ENCODE measurements at places on chromosomes 4 and X.
A peak's percentile ranks its signal among the peaks of the same experiment; 100 is the strongest.

DNA sequence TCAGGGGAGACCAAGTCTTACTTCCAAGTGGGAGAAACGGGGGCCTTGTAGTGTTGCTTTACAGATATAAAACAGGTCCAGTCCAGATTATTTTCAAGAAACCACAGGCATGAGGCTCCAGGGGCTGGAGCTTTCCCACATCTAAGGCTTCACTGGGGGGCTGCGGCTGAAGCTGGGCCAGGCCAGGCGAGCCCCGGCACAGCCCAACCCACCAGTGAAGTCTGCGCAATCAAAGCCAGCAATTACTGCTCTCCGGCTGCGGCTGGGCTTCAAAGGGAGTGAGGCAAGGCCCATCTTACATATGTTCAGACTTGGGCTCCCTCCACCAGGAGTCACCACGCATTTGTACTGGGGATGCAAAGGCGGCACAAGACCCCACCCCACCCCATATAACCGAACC is 61.7 kb downstream of the HADH start:
- no peak for DNase-seq

DNA sequence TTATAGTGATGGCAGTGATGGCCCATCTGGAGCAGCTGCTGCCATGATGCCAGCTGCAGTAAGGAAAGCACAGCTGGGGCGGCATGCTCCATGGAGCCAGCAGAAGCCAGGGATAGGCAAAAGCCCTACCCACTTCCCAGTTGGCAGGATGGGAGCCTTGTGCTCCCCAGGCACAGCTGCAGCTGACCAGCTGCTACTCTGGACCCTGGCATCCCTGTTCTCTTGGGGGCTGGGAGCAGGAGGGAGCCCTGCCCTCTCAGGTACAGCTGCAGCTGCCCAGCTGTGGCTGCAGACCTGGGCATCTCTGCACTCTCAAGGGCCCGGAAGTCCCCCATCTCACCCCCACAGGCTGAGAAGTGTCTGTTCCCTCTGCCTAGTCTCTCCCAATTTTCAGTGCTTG is 531.9 kb downstream of the PCDH18 start:
- no peak for DNase-seq

DNA sequence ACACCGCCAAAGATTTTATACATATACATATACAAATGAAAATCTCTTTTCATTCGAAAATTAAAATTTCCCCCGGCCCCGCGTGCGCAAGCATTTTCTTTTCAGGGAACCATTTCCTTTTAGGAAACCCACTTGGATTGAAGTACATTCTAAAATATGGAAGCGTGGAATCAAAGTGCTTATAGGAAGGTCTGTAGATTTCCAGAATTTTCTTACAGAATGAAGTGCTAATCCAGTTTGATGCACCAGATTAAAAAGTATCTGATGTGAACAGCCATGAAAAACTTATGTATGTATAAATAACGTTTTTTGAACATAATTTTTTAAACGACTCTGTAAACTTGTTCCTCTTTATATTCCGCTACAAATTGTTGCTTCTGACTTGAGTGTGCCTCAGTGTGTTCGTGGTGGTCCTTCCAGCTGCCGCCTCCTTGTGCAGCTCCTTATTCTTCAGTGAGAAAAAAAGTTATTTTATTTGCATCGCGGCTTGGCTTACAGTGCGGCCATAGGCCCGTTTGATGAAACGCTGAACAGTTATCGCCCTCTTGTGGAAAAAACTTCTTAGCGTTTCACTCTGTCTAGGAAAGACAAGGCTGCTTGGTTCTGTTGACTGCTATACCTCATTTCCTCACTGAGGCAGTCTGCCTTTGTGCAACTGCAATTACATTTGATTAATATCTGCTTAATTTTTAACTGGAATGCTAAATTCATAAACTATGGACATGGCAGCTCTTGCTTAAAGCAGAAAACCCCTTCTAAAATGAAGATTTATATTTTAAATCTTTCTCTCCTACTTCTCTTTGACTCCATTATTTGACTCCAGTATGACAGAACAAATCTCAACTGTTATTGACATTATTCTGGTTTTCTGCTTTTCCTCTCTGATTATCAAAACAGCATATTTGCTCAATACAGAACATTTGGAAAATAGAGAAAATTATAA is 4.7 kb upstream of the NKX6-1 start:
- peak; percentile 7 for DNase-seq

DNA sequence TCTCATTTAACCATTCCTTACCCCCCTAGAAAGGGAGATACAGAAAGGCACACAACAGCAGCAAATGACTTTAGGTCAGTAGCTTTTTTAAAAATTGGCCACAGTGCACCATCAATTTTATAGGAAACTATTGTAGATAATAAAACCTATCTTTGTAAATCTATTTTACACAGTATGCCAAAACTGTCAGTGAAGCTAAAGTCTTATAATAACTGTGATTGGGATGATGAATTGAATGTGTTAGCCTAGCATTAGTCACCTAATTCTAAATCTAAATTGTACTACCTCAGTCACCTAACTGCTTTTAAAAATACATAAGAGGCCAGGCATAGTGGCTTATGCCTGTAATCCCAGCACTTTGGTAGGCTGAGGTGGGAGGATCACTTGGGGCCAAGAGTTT is 44.2 kb downstream of the SH3RF1 start:
- DNase-seq: no peak

DNA sequence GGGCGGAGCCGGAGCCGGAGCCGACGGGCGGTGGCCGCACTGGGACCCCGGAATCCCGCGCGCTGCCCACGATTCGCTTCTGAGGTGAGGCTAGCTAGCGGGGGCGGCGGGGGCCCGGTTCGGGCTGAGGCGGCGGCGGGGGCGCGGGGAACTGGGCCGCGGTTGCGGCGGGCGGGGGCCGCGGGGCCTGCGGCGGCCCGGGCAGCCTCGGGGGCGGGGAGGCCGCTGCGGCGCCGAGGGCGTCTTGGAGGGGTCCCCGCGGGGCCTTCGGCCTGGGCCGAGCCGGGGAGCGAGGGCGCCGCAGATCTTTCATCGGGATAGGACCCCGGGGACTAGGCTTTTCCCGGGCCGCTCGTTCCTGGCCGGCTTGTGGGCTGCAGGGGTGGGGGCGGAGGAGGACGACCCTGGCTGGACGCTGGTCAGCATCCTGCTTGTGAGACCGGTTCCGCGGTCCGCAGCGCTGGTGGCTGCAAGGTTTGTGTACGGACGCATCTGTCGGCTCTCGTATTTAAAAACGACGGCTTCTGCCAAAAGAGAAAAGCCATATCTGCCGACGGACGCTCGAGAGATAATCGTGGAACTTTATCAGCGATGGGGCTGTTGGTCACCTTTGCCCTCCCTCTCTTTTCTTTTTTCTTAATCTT is 419 bp downstream of the ADD1 start:
- no peak for DNase-seq

DNA sequence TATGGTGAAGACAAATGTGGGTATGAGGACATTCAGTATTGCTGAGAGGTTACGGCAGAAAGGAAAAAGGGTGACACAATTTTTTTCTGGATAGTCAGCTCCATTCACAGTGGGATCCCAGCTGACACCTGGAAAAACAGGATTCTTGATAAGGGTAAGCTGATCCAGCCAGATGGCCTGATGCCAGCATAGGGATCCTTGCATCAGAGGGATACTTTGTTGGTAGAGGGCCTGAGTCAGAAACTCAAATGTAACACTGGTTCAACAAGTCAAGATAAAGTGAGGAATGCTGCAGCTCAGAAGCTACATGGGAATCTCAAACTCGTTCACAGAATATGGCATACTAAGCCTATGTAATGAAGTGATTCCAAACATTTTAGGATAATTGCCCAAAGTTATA is 726.7 kb downstream of the C4orf33 start:
- DNase-seq: no peak

DNA sequence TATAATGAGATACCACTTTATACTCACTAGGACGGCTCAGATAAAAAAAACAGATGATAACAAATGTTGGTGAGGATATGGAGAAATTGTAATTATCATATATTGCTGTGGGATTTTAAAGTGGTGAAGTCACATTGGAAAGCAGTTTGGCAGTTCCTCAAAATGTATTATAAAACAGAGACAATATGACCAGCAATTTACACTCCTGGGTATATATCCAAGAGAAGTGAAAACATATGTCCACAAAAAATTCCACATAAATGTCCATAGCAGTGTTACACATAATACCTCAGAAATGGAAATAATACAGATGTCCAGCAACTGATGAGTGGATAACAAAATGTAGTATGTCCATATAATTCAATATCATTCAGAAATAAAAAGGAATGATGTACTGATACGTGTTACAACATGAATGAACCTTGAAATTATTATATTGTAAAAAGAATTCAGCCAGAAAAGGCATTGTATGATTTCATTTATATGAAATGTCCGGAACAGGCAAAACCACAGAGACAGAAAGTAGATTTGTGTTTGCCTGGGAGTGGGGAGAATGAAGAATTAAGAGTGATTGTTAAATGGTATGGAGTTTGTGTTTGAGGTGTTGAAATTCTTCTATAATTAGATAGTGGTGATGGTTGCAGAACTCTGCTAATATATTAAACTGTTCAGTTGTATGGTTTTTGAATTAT is 220.9 kb downstream of the SLC7A11 start:
- no peak for DNase-seq

DNA sequence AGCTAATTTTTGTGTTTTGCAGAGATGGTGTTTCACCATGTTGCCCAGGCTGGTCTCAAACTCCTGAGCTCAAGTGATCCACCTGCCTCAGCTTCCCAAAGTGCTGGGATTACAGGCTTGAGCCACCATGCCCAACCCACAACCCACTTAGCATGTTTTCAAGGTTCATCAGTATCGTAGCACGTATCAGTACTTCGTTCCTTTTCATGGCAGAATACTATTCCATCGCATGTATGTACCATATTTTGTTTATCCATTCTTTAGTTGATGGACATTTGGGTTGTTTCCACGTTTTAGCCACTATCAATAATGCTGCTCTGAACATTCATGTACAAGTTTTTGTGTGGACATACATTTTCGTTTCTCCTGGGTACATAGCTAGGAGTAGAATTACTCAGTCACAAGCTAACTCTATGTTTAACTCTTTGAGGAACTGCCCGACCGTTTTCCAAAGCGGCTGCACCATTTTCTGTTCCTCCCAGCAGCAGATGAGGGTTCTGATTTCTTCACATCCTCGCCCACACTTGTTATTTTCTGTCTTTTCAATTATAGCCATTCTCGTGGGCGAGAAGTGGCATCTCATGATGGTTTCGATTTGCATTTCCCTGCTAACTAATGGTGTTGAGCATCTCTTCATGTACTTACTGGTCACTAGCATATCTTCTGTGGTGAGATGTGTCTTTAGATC is 32.5 kb downstream of the MAN2B2 start:
- no peak for DNase-seq

GRCh38 chr4:72954811-72955210 is 114.7 kb downstream of the COX18 start:
- no peak for DNase-seq

DNA sequence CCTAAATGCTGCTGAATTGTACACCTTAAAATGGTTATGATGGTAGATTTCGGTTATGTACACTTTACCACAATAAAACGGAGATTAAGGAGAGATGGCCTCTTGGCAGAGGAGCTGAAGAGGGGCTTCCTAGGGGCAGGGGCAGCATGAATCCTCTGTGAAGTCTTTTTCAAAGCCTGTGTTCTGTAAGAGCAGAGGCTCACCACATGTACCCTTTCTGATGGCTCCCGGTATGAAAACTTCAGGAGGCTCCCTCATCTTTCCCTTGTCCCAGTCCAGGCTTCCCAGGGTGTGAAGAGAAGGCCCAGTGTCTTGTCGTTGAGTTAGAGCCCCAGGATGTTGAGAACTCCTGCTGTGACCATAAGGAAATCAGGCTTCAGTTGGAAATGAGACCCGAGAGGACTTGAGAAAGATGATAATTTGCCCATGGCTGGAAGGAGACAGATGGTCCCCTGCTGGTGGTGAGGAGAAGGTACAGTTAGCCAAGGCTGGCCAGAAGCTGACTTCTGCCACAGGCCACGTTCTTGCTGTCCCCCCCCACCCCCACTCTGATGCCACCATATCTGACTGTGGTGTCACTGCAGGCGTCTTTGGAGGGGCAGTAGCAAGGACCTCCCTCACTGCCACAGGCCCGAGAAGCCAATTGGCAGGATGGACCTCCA is 31.8 kb upstream of the MTM1 start:
- no peak for DNase-seq

DNA sequence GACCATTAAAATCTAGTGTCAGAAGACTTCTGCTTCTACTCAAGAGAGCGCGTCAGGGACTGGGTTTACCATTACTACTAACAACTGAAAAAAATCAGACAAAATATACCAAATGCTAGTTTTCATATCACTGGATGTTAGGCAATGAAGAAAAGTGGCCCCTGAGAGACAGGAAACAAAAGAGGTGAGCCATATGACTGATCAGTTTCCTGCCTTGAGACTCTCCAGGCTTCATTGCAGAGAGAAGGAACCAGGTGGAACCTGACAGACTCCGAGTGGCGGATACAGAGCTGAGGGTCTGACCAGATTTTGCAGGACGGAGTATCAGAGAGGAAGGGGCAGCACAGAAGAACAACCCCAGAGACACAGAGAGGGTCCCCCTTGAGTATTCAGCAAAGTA is 86.3 kb downstream of the C4orf51 start:
- no peak for DNase-seq

DNA sequence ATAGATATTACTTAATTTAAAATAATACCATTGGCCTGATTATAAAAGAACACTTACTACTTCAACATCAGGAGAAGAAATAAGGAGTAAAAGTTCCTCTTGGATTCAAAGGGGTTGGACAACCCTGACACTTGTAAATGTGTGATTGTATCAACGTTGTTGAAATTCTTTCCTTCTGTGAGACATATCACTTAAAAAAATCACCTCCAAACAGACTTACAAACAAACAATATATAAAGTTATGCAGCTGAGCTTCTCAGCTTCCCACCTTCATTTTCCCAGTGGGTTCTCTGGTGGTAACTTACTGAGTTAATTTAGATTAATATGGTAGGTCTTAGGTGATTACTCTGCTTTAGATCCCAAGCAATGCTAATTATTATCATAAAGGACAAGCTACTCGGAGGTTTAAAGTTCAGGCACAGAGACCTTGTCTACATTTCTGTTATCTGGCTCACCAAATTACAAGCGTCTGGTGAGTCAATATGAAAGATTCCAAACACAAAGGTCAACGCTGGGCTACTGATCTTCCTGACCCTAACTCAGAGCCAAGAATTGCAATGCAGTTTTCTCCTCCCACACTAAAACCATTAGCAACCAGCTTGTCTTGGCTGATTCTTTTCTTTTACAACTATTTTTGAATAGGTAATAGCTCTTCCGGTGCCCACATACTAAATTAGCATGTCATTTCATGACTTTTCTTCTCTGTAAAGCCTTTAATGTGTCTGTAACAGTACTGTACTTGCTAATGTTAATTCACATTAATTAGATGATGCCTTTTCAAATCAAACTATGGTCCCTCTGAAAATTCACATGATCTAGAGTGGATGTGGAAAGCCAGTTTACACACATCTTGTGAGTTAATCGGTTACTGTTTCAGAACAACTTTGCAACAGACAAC is 157.6 kb downstream of the RASL11B start:
- no peak for DNase-seq

GRCh38 chr4:60619531-60620305 is 580.4 kb upstream of the ADGRL3 start:
- DNase-seq: no peak

- DNase-seq: no peak
Observed at GRCh38 chr4:15233626-15234025, 194.2 kb upstream of the C1QTNF7 start.

All from GM12864 (cell line).